NCI-H1436 treated with DMSO at 0.1 percent for 48 hours (cell line): ENCODE measurements at places on chromosomes 4 and X.

DNA sequence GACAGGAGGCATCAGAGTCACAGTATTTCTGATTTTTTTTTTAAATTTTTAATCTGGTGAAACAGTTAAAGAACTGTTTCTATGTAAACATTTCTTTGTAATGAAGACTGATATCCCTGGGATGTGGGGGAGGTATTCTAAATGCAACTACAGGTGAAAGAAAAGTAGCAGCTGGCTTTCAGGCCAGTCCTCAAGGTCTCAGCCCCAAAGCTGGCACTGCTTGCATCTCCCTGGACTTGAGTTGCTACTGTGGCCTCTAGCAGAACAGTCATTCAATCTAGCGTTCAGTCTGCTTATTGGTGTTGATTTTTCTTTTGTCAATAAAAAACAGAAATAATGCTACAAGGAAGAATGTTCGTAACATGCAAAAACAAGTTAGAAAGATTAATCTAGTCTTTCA, 4.9 kb downstream of the MBNL3 start:
- DNase-seq, result no peak

DNA sequence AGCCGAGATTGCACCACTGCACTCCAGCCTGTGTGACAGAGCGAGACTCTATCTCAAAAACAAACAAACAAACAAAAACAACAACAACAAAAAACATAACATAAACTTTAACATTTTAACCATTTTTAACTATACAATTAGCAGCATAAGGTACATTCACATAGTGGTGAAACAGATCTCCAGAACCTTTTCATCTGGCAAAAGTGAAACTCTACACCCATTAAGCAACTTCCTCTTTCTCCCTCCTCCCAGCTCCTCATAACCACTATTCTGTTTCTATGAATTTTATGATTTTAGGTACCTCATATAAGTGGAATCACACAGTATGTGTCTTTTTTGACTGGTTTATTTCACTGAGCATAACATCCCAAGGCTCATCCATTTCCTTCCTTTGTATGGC, 103.6 kb downstream of the FAM13A start:
- no peak for DNase-seq

- DNase-seq, result no peak
Observed at GRCh38 chrX:151825925-151826485, 86.7 kb upstream of the MAGEA4 start.

- DNase-seq, result no peak
Observed at GRCh38 chr4:110621839-110622751, 782 bp downstream of the PITX2 start.

DNA sequence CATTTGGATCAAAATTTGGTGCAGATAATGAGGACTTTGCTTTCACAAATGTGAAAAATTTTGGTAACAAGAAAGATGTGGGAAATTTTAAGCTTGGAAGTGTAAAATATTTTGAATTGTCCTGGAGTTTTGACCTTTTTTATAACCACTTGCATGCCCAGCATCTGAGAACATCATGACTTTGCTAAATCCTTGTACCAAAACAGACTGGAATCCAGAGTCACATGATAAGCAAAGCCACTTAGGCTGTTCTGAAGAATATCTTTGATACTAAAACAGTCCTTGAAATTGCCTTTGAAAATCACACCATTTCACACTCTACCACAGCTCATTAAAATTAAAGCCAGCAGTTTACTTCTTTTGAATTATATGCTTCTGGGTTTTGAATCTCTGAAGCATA, 2.5 kb upstream of the PPM1K start:
- DNase-seq, result no peak

DNA sequence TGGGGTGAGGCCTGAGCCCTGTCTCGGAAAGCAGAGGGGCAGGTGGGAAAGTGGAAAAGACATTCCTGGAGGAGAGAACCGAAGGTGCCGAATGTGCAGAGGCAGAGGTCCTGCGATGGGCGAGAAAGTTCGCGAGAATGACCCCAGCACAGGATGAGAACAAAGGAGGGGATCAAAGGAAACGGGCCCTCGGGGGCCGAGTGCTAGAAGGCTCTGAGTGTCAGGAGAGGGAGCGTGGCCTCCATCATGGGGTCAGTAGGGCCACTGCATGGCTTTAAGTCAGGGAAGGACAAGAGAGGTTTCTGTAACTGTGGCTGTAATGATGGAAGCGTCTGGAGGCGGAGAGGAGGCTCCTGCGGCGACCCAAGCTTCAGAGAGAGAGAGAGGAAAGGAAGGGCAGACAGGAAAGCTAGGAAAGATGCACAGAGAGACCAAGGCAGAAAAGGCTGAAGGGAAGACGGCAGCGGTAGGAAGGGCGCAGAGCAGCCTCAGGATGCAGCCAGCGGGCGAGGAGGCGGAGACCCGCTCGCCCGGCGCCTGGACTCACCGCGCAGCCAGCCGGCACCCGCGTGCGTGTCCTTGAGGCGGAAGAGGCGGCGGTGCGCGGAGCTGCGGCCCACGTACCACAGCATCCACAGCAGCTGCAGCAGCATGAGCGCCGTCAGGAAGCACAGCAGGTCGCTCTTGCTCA, 669 bp downstream of the OTOP1 start:
- no peak for DNase-seq

DNA sequence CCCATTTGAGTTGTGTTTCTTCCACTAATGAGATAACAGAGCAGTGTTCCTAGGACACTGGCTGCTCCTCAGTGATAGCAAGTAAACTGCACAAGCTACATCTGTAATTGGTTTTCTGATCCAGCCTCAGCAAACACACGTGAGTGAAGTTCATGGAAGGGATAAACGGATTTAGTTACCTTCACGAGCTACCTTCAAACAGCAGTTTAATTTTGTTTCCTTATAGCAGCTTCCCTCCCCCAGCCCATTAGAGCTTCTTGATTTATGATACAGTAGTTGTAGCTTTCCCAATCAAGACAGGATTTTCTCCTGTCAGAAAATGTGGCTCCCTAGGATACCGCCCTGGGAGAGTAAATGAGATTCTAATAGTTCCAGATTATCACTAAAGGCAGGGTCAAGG, 634.2 kb upstream of the FAT1 start:
- no peak for DNase-seq
